ENCODE measurements at places on chromosomes 2 and 18.

GRCh38 chr2:35462226-35462998 lies 893.2 kb upstream of the CRIM1 start:
- DNase-seq = no peak

DNA sequence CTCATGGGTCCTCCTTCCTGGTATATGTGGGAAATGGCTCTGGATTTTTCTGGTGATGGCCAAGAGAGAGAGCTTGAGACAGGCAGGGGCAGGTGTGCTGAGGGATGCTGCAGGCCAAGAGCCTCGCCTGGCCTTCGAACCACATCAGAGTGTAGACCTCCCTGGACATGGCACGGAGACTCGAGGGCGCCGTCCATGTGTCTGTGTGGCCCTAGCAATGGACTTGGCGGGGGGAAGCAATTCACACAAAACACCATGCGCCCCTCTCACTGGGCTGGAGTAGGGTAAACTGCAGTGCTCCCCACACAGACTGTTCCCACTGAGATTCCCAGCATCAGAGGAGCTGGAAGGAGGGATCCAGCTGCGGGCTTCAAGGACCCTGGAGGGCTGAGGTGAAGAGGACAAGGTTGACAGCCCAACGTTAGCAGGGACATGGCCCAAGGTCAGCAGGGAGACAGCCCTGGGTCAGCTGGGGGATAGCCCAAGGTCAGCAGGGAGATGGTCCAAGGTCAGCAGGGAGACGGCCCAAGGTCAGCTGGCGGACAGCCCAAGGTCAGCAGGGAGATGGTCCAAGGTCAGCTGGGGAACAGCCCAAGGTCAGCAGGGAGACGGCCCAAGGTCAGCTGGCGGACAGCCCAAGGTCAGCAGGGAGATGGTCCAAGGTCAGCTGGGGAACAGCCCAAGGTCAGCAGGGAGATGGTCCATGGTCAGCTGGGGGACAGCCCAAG lies 75.4 kb upstream of the HDAC4 start:
- no peak for DNase-seq

- DNase-seq = no peak
Measured at GRCh38 chr2:186532891-186533290, 46.8 kb downstream of the ZC3H15 start.

DNA sequence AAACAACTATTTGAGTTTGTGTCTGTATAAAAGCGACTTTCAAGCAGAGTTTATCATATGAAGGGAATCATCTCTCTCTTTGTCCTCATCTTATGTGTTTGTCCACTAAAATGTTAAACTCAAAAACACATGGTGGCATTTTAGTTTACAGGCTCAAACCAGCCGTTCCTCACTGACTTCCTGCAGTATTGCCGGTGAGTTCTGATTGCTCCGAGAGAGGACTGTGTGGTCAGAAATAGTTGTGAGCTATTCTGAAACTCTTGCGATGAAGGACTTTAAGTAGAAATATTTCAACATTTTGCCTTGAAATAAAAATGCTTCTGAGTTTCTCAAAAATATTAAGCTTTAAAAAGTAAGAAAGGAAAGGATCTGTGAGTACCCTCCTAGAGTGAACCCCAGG lies 163.2 kb upstream of the CAVIN2 start:
- DNase-seq = no peak

DNA sequence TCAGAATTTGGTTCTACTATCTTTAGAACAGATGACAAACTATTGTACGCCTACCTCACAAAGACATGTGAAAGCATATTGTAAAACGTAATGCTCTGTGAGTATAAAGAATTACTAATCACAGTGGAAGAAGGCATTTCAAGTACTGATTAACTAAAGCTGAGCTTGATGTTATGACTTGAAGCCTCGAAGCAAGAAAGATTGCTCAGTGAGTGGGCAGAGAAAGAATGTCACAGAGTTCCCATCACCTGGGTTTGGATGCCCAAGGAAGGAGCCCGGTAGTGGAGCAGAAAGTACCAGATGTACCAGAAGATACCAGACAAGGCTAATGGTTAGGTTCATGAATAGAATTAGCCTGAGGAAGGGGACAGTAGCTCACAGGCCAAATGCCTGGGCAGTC lies 39.5 kb upstream of the FAM110C start:
- DNase-seq = no peak

DNA sequence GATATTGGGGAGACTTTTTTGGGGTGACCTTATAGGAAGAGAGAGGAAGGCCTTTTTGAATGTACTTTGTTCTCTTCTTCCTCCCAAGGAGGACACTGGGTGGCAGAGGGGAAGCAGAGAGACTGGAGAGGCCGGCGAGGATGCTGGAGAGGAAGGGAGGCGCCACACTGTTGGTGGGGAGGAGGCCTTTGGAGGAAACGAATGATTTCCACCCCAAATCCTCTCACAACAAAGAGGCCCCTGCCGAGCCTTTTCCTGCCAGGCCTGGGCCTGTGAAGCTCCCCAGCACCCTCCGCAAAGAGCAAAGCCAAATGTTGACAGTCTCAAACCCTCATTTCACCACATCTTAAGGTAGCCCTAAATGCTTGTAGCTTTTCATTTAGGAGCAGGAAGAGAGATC lies 59.0 kb upstream of the UPP2 start:
- no peak for DNase-seq

GRCh38 chr2:112685271-112685884 lies 35.4 kb upstream of the NT5DC4 start:
- no peak for DNase-seq

DNA sequence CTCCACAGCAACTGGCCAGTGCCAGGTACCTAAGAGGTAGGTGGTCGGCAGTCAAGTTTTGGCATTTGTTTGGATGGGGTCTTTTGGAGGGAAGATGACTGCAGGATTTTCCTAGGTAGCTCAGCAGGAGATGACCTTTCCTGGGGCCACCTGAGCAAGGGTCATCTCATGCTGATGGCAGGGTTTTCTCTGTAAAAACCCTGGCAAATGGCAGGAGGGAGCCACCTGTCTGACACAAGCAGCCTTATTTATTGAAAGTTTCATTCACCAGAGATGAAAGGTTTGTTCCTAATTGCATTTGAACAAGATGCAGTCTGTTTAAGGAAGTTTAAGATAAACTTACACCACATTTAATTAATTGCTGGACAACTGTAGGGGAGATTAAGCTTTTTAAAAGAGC lies 31.6 kb upstream of the ACAA2 start:
- DNase-seq = no peak

GRCh38 chr2:173955004-173955403 lies 10.2 kb downstream of the SP3 start:
- no peak for DNase-seq

DNA sequence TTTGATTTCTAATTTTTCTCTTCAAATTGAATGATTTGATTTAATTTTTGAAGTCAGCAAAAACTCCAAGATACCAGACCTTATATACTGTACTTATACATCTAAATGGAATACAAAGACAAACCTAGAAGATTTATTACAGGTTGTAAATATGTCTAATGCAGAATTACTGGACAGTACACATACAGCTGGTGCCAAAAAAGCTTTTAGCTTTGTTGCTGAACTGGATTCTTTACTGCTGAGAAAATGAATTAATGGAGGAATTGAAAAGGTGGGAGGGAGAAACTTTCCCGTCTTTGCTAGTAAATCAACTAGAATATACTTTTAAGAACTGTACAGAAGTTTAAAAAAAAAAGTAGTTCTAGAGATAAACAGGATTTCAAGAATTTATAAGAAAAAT lies 17.5 kb downstream of the C1D start:
- DNase-seq = no peak
